T-helper 17 cell (primary cell): ENCODE measurements at places on chromosomes 6 and 20. TPM values are rescaled to one million over a fixed set of nuclear protein-coding genes. Genes with fewer than 3 reads are reported as not detected.
A peak's percentile ranks its signal among the peaks of the same experiment; 100 is the strongest.

The BTN3A1 gene
- total RNA-seq: 205 TPM

The HLA-DQB1 gene
- 16.2 TPM for total RNA-seq

The CENPW gene
- 1.2 TPM for total RNA-seq

The MYCT1 gene
- 4.6 TPM for total RNA-seq

The SNAP25 gene
- not detected for total RNA-seq

The SLCO4A1 gene
- total RNA-seq: 1.9 TPM

The CDH26 gene
- 0.37 TPM for total RNA-seq

The BAG2 gene
- 2.7 TPM for total RNA-seq

The CPXM1 gene
- 0.12 TPM for total RNA-seq

The BMP6 gene
- 0.45 TPM for total RNA-seq

The FERMT1 gene
- 0.16 TPM for total RNA-seq

The EEF1E1 gene
- total RNA-seq: 11.7 TPM

The DYNLRB1 gene
- 52.8 TPM for total RNA-seq

The EHMT2 gene
- 46.2 TPM for total RNA-seq

The LPIN3 gene
- 0.16 TPM for total RNA-seq

The CRISP3 gene
- not detected for total RNA-seq

The HLA-DPB1 gene
- 67.7 TPM for total RNA-seq

The TMEM74B gene
- not detected for total RNA-seq

The NKAIN2 gene
- 0.13 TPM for total RNA-seq

The SRSF12 gene
- not detected for total RNA-seq

GRCh38 chr6:95581073-95581472 is 3.7 kb downstream of the MANEA start:
- DNase-seq: no peak

DNA sequence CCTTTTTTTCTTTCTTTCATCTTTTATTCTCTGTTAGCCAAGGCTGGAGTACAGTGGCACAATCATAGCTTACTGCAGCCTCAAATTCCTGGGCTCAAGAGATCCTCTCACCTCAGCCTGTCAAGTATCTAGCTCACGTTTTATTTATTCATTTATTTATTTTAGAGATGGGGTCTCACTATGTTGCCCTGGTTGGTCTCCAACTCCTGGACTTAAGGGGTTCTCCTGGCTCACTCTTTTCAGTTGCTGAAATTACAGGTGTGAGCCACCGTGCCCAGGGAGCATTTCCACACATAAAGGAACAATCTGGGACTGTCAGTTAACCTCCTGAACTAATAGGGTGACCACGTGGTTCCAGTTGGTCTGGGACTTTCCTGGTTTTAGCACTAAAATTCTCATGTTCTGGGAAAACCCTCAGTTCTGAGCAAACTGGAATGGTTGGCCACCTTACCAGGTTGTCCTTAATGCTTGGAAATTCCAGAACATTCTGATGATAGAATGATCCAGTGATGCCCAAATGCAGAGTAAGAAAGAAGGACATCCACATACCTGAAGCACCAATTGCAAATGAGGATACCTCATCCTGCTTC is 105.5 kb upstream of the ZNF217 start:
- DNase-seq: no peak

GRCh38 chr6:107152638-107153430 is 37.5 kb upstream of the BEND3 start:
- DNase-seq: no peak

DNA sequence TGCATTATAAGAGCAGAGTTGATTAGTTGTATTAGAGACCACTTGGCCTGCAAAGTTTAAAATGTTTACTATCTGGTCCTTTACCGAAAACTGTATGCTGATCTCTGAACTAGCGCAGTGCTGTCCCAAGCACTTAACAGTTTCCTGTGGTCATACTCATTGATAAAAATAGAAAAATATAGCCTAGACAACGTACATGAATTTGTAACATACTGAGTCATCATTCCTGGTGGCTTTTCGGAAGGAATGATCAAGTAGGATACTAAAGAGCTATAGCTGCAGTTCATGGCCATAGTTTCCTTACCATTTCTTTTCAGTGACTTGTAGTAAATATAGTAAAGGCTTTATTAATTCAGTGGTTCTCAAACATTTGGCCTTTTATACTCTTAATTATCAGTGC is 18.4 kb downstream of the TTK start:
- no peak for DNase-seq

DNA sequence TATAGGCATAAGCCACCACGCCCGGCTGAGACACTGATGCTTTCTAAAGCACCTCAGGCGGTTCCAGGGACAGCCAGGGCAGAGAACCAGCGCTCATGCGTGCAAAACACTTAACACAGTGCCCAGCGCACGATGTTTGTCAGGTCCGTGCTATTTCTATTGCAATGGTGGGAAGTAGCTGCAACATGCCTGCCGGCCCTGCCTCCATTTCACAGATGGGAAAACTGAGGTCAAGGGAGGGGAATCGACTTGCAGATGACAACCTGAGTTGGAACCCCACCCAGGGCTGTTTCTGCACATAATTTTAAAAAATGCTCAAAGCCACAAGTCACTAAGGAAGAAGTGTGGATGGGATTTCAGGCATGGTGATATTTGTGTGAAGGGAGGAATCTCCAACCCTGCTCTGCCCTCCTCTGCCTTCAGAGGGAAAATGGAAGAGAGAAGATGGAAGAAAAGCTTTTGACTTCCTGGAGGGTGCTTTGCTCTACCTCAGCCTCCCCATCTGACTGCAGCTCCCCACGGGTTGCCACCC is 39.9 kb downstream of the KIAA1755 start:
- no peak for DNase-seq

DNA sequence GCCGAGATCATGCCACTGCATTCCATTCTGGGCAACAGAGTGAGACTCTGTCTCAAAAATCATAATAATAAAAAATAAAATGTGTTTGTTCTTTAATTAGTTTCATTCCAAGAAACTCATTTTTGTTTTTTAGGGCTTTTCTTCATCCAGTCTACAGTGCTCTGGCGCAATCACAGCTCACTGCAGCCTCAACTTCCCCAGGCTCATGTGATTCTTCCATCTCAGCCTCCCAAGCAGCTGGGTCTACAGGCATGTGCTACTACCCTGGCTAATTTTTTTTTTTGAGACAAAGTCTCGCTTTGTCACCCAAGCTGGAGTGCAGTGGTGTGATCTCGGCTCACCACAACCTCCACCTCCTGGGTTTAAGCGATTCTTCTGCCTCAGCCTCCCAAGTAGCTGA is 143.6 kb upstream of the JARID2 start:
- DNase-seq: no peak

DNA sequence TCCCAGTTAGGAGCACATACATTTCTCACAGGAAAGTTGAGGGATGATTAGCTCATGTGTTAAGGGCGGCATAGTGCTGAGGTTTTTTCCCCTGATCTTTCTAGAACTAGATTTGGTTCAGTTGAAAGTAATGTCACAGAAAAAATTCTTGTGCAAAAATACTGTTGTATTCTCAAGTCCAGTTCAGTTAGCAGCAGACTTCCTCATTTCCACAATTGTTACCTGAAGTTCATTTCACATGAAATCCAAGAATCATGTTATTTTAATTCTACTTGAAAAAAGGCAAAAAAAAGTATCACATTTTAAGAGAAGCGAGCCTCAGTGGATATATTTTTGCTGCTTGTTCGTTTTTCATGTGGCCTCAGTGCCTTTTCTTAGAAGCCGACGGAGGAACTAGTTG is 227.8 kb downstream of the TMEM242 start:
- no peak for DNase-seq

- no peak for DNase-seq
Measured at GRCh38 chr6:5151955-5152401, 66.8 kb downstream of the PPP1R3G start.

- DNase-seq: no peak
Measured at GRCh38 chr20:31595654-31596411, 9.3 kb upstream of the ID1 start.

DNA sequence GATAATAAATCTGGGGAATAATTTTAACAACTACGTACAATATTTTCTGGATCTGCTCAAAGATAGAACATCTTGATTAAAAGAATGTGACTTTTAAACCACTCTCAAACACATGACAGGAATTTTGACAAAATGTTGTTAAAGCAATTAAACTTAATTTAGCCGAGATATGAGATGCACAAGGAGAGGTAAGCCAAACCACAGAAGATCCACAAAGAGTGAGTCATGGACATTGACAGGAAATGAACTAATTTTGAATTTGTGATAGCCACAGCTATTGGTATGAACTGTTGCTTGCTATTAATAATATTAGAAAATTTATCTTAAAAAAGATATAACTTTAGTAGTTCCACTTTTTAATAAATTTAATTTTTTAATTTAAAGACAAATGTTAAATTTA is 27.8 kb upstream of the VGLL2 start:
- DNase-seq: no peak

GRCh38 chr6:111973118-111973761 is 80.7 kb upstream of the CCN6 start:
- DNase-seq: peak; percentile 26

- DNase-seq: no peak
Measured at GRCh38 chr6:49730251-49730650, 13.9 kb downstream of the CRISP3 start.

DNA sequence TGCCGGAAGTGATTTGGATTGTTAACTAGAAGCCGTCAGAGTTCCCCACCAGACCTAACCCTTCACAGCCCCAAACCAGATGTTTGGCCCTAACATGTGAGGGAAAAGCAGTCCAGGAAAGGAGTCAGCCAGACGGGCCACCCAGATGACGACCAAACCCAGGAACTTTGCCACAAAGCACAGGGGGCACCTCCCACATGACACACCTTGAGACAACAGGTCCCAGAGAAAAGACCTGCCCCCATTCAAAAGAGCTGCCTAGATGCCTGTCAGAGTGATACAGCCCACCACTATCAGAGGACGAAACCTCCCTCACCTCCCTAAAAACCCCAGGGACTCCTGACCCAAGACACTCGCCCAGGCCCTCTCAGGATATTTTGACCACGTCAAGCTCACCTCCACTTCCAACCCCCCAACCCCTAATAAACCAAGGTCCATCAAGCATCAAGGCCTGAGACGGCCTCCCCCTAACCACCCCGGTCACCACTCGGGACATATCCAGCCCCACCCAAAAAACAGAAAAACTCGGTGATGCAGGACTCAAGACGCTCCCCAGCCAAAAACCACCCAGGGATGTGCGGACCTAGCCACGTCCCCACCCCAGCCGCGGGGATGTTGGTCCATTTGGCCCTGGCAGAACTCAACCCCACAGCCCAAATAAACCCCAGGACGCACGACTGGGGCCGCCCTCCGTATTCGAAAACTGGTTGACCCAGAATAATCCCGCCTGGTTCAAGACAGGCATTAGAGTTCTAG is 662 bp downstream of the ZNF343 start:
- DNase-seq: no peak

DNA sequence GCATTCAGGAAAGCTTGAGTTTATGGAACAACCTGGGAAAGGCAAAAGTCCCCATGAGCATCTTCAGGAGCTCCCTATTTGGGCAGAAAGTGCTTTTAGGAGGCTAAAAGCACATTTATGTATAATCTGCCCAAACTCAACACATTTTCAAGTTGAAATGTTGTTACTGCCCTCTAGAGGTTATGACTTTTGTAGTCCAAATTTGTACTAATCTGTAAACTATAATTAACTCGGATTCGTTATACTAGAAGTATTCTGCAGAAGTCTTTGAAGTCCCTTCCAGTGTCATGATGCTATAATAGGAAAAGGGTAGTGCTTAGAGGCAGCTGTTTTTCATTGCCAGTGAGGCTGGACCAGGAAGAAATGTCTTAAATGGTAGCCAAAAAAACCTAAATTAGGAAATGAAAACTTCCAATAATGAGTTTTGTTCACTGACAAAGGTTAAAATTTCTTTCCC is 44.8 kb upstream of the EMILIN3 start:
- DNase-seq: no peak

GRCh38 chr6:95973976-95974375 is 41.8 kb upstream of the FUT9 start:
- DNase-seq: no peak

DNA sequence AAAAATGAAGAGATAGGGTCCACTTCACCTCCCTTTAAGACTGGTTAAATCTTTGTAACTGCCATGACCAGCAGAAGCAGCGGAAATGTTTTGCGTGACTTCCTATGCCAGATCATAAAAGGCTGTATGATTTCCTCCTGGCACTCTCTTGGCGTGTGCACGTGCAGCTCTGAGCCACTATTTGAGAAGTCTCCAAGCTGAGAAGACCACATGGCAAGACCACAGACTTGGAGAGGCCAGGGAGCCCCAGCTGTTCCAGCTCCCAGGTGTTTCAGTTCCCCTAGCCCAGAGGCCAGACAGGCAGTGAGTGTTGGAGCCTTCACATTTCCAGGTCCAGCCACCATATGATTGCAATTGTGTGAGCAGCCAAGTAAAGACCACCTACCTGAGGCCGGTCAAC is 259.3 kb upstream of the RIN2 start:
- DNase-seq: no peak

GRCh38 chr6:6856538-6857523 is 250.9 kb upstream of the RREB1 start:
- no peak for DNase-seq

- no peak for DNase-seq
Measured at GRCh38 chr6:107956181-107956580, 1.8 kb downstream of the SEC63 start.

GRCh38 chr6:98787435-98787834 is 46.9 kb upstream of the POU3F2 start:
- DNase-seq: no peak

- DNase-seq: no peak
Measured at GRCh38 chr6:169725125-169726048, 1.1 kb upstream of the PHF10 start.

GRCh38 chr20:41392871-41393704 is 26.5 kb upstream of the EMILIN3 start:
- no peak for DNase-seq

DNA sequence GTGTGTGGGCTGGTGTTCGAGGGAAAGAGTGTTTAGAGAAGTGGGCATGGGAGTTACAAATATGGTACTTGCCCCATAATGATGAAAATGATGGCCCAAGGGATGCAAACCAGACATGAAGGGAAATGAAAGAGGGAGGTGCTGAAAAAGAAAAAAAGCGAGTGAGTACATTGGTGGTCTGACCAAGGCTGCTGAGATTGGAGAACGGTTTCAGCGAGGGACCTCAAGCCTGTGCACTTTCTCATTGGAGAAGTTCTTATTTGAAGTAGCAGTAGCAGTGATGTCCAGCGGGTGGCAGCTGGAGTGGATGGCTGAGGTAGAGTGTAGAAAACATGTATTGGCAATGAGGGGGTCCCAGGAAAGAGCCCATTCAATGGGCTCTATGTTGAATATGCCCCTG is 54.8 kb downstream of the TNFAIP3 start:
- no peak for DNase-seq

- DNase-seq: no peak
Measured at GRCh38 chr6:152146385-152146784, 338.9 kb downstream of the ESR1 start.

DNA sequence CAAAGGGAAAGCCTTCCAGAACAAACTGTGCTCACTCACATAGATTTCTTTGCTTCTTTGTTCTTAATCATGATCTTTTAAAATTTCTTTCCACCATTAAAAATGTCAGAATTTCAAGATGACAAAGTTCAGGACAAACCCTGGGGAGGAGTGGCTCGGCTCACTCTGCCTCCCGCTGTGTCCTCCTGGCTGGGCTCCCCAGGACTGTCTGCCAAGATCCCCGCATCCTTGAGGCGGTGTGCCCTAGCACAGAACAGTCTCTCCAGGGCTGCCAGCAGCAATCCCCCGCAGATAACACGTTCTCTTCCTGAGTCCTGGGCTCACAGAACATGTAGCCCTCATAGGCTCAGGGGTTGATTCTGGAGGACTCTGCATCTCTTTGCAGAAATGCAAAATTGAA is 98.4 kb upstream of the KCNG1 start:
- no peak for DNase-seq

GRCh38 chr6:115570331-115570730 is 490.4 kb downstream of the FRK start:
- no peak for DNase-seq

- no peak for DNase-seq
Measured at GRCh38 chr6:17455919-17456318, 62.5 kb downstream of the CAP2 start.
